Panc1 (cell line): ENCODE measurements at places on chromosomes 1 and 21.

DNA sequence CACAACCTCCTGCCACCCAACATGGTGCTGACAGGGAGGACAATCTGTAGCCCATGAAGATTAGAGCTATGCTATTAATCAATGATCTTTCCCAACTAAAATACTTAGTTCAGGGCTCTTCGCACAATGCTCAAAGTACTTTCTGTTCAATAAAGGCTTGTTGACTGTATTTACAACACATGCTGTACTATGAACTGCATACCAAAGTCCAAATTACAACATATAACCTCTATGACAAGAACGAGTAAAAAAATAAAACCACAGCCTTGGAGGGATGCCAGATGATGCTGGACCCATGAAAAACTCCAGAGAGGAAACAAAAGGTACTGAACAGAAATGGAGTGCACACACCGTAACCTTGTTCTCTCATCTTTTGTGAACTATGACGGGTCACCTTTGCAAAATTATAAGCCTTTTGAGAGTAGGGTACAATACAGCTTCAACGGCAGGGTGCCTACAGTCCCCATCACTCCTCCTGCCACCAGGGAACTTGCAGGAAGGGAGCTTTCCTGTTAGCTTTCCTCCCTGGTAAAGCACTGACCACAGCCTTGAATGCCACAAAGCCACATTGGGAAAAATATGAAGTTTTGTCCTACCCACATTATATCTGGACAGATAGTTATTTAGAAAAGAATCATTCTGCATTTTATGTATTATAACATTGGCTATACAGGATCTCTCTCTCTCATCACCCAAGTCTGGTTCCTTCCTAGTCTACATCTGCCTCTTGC, 175.6 kb downstream of the NRIP1 start:
- no peaks in the 10 kb centered on the region; the same call in 1 of the 2 replicates for H3K36me3 ChIP-seq
- H3K27ac ChIP-seq, result no peak overlapping the region
- DNase-seq, result no peak
- H3K4me3 ChIP-seq, result no peak overlapping the region
- no peaks in the 10 kb centered on the region for H3K27me3 ChIP-seq

- H3K36me3 ChIP-seq, result no peaks in the 10 kb centered on the region
- H3K4me1 ChIP-seq, result peaks cover 9% of the 10 kb centered on the region
- DNase-seq, result no peak
- H3K4me3 ChIP-seq, result no peak overlapping the region
Observed at GRCh38 chr1:151367658-151368392, 4.7 kb downstream of the SELENBP1 start.

DNA sequence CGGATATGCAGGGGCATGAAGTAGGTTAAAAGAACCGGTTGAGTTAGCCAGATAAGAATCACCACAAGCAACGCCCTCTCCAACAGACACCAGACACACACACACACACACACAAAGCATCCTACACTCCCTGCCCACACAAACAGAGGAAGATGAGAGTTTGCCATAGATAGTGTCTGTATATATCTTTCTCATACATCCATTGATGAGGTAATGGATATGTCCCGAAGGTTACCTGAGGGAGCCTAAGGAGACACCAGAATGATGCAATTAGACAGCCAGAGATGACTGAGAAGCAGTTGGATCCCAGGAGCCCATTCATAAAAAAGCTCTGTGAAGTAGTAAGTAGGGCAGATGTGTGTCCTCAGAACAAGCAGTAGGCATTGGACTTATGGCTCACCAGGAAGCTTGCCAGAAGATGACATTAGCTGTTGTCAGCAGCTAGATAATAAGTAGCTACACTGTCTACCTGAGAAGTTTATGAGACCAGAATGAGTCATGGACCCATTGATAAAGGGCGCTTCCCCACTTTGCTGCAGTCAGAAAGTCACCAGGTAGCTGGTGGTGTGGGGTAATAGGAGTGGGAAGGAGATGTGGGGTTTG, 247.0 kb downstream of the KCNT2 start:
- H3K4me3 ChIP-seq, result no peak overlapping the region
- DNase-seq, result no peak
- no peaks in the 10 kb centered on the region for H3K27me3 ChIP-seq
- H3K27ac ChIP-seq, result no peak overlapping the region
- no peaks in the 10 kb centered on the region for H3K36me3 ChIP-seq

GRCh38 chr1:1164701-1165451, 8.8 kb upstream of the TTLL10 start:
- no peaks in the 10 kb centered on the region for H3K27me3 ChIP-seq
- no peaks in the 10 kb centered on the region for H3K36me3 ChIP-seq
- DNase-seq, result no peak

GRCh38 chr1:3391711-3392110, 62.8 kb upstream of the ARHGEF16 start:
- H3K27ac ChIP-seq, result no peak overlapping the region
- DNase-seq, result no peak
- H3K4me1 ChIP-seq, result no peaks in the 10 kb centered on the region
- H3K27me3 ChIP-seq, result no peaks in the 10 kb centered on the region
- no peak overlapping the region for H3K4me3 ChIP-seq

DNA sequence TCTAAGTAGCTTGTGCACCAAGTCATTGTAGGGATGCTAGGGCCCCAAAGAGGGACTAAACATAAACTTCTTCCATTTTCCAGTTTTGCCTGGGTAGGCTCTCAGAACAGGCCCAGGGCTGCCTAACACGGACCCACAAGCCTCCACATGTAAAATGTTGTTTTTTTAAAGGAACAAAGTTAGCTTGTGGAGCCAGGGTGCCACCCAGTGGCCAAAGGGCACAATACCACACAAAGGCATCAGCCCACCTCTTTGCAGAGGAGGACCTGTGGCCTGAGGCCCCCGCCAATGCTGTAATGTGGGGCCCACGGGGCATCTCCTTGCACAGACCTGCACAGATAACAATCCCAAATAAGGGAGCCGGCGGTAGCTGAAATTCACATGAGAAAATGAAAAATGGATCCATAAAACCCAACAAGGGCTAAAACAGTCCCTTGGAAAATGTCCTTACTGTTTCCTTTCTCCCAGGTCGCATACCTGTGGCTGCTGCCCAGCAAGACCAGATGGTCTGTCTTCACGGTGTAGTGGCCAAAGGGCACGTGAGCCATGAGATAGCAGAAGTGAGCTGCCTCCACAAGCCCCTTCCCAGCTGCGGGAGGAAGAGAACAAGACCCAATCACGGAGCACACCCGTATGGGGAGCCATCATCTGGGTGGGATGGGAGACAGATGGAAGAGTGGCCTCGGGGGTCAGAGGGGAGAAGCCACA, 23.8 kb downstream of the SEC16B start:
- no peak overlapping the region for H3K4me3 ChIP-seq
- H3K27me3 ChIP-seq, result no peaks in the 10 kb centered on the region
- H3K4me1 ChIP-seq, result no peaks in the 10 kb centered on the region
- no peak for DNase-seq

DNA sequence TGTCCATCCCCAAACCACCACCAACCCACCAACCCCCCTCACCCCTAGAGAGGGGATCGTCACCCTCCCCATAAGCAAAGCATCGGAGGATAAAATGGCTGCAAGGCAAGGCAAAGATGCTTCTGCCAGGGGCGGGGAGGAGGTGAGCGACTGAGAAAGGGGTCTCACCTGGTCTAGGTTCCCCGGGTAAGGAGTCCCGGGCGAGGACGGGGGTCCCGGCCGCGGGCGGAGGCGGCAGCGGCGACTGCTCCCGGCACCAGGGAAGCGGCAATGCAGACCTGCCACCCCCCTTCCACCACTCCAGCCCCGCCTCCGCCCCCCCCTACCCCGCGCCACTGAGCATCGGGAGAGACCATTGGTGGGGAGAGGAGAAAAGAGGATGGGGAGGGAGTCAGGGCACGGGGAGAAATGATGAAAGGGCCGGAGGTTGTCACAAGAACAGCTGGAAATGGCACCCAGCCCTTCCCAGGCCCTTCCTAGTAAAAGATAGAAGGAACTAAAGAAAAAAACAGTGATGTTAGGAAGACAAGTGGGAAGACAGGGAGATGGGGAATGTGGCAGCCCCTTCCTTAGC, at the start of gene SV2A:
Gene SV2A, minus strand, starts transcription at position 274 of the 574 bp plus-strand sequence. CDS start 4,004 bp downstream, outside the sequence.
- H3K4me3 ChIP-seq, result peak within 1 kb of the TSS; percentile 41
- no peak for DNase-seq
- peaks cover 4% of the 10 kb centered on the region; the same call in 1 of the 2 replicates for H3K4me1 ChIP-seq
- no peaks in the 10 kb centered on the region for H3K27me3 ChIP-seq

DNA sequence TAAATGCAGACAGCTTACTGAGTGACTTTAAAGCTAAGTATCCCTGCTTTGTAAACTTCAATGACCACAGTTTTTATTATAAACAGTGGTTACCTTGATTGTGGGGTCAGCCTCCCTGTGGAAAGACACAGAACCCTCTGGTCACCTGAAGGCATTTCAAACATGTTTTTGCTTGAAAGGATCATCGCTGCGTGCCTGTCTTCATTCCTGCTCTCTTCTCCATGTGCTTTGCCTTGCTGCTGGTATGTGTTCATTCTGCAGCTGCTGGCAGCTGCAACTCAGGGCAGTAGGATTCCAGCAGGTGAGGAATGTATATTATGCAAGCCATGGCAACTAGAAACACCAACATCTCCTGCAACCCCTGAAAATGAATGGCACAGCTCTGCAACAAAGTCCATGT, 81.0 kb upstream of the VAV3 start:
- no peak overlapping the region for H3K27ac ChIP-seq
- H3K36me3 ChIP-seq, result no peaks in the 10 kb centered on the region

- H3K4me1 ChIP-seq, result no peaks in the 10 kb centered on the region
- H3K36me3 ChIP-seq, result no peaks in the 10 kb centered on the region
- H3K27me3 ChIP-seq, result no peaks in the 10 kb centered on the region
- no peak overlapping the region for H3K4me3 ChIP-seq
- H3K27ac ChIP-seq, result no peak overlapping the region
Observed at GRCh38 chr1:164787834-164788231, 228.8 kb downstream of the PBX1 start.

- no peak overlapping the region for H3K27ac ChIP-seq
- no peaks in the 10 kb centered on the region for H3K4me1 ChIP-seq
- H3K27me3 ChIP-seq, result no peaks in the 10 kb centered on the region
- no peak overlapping the region for H3K4me3 ChIP-seq
Observed at GRCh38 chr1:50047916-50048694, 24.4 kb upstream of the AGBL4 start.

DNA sequence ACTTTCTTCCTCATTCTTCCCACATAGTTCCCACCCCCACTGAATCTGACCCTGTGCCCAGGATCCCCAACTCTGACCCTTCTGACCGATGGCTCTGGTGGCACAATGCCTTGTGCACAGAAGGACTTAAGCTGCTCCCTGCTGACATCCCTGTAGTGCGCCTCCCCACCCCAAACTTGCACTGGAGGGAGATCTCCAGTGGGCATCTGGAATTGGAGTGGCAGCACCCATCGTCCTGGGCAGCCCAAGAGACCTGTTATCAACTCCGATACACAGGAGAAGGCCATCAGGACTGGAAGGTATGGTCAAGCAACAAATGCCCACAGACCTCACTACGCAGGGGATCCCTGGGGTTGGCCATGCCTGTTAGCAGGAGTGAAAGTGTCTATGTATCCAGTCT, 9.0 kb downstream of the MPL start:
- no peak overlapping the region for H3K27ac ChIP-seq
- H3K27me3 ChIP-seq, result no peaks in the 10 kb centered on the region
- H3K36me3 ChIP-seq, result no peaks in the 10 kb centered on the region
- H3K4me3 ChIP-seq, result no peak overlapping the region

DNA sequence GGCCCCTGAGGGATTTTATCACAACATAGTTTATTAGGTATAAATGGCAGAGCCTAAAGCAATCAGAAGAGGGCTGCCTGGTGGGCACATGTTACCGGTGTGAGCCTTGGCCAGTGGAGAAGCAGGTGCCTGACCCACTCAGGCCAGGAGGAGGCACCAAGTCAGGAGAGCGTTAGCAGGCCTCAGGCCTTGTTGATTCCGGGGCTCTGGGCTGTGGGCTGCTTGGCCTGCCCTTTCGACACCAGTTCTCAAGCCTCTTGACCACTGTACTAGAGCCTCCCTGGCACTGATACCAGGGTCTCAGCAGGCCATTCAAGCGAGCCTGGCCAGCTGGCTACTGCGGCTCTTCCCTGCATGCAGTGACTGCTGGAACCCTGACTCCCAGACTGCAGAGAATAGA, 20.8 kb downstream of the CLDN14 start:
- no peak overlapping the region for H3K4me3 ChIP-seq
- no peak overlapping the region for H3K27ac ChIP-seq
- no peak for DNase-seq
- H3K36me3 ChIP-seq, result no peaks in the 10 kb centered on the region

DNA sequence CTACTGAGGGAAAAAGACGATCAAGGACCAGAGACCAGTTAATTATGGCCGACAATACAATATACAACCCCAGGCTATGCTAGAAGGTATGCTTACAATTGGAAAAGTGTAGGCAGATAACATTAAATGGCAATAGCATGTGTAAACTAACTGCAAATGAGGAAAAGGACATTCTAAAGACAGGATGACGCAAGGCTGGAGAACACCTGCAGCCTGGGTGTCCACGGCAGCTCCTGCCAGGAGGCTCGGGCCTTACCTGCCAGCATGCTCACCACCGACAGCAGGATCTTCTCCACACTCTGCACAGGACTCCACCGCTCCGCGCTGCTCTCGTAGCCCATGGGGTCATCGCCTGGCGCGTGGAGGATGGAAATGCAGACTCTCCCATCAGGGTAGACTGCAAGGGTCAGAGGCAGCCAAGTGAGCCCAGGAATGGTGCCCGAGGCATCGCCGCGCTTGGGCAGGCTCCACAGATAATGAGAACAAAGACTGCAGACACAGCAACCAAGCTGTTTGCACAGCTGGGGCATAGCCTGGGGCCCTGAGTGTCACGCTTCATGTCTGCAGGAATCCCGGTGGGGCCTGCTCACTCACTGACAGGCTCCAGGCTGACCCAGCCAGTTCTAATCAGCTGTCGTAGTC, 28.2 kb downstream of the UBE2G2 start:
- no peak overlapping the region for H3K4me3 ChIP-seq
- H3K27me3 ChIP-seq, result no peaks in the 10 kb centered on the region
- DNase-seq, result no peak
- H3K4me1 ChIP-seq, result peaks cover 5% of the 10 kb centered on the region; the same call in 1 of the 2 replicates

DNA sequence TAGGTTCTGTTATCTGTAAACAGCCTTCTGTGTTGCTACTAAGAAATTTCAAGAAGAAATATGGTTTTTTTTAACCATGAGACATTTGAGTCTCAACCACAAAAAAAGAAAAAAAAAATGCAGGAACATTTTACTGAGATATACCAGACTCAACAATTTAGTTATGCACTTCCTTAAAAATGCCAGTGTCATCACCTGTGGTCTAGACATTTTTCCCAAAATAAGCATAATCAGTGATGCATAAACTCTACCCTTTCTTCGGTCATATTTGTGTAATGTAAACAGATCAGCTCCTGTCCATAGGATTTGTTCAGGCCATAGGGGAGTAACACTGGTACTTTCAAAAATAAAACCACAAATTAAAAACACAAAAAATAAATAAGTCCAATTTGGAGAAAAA, 122.6 kb upstream of the TNFSF4 start:
- DNase-seq, result no peak
- no peaks in the 10 kb centered on the region for H3K4me1 ChIP-seq
- H3K27ac ChIP-seq, result no peak overlapping the region
- H3K4me3 ChIP-seq, result no peak overlapping the region
- no peaks in the 10 kb centered on the region for H3K36me3 ChIP-seq

DNA sequence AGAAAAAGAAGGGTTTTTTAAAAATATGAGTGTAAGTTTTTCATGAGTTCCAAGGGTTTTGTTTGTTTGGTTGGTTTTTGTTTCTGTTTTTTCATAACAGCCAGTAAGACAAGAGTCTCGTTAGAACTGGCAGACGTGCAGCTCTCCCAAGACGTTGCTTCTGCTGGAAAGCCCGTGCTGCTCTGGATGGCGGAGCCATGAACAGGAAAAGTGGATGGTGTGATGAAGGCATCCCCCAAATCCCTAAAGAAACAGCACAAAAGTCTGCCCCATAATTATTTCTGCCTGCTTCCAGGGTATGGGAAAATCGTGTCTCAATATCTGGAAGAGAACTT, 157.9 kb upstream of the BACE2 start:
- H3K36me3 ChIP-seq, result no peaks in the 10 kb centered on the region
- no peak overlapping the region for H3K4me3 ChIP-seq
- H3K27ac ChIP-seq, result no peak overlapping the region
- no peak for DNase-seq
